CD8-positive, alpha-beta memory T cell (primary cell): ENCODE measurements at places on chromosomes 3 and 15.

GRCh38 chr3:29705906-29706844 is 425.3 kb downstream of the RBMS3 start:
- no peak for DNase-seq

DNA sequence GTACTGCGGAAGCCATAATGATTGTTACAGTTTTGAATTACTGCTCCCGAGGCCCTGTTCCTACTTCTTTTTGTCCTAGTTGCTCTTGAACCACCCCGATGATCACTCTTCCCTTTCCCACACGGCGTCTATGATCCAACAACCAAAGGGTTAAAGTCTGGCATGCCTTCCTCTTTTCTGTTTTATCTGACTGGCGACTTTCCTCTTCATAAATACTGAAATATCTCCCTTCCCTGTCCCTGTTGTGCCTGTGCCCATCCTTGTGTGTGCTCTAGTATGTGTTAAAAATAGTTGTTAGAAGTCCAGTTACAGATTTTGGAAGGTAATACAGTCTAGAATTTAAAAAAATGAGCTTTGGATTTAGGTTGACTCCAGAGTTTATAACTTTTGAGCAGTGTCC is 83.6 kb downstream of the AKAP13 start:
- DNase-seq = no peak

- peak; percentile 70 for DNase-seq
Observed at GRCh38 chr15:76994971-76995945, at the start of gene PSTPIP1. Gene PSTPIP1 (plus strand): TSS chr15:76995126. CDS start chr15:76995574, 448 bp downstream.

- no peak for DNase-seq
Observed at GRCh38 chr3:186786922-186787321, 3.5 kb downstream of the EIF4A2 start.

- no peak for DNase-seq
Observed at GRCh38 chr3:195075199-195075940, 195.6 kb downstream of the XXYLT1 start.

- peak; percentile 24 for DNase-seq
Observed at GRCh38 chr15:64596701-64597476, 136.5 kb downstream of the ZNF609 start.

DNA sequence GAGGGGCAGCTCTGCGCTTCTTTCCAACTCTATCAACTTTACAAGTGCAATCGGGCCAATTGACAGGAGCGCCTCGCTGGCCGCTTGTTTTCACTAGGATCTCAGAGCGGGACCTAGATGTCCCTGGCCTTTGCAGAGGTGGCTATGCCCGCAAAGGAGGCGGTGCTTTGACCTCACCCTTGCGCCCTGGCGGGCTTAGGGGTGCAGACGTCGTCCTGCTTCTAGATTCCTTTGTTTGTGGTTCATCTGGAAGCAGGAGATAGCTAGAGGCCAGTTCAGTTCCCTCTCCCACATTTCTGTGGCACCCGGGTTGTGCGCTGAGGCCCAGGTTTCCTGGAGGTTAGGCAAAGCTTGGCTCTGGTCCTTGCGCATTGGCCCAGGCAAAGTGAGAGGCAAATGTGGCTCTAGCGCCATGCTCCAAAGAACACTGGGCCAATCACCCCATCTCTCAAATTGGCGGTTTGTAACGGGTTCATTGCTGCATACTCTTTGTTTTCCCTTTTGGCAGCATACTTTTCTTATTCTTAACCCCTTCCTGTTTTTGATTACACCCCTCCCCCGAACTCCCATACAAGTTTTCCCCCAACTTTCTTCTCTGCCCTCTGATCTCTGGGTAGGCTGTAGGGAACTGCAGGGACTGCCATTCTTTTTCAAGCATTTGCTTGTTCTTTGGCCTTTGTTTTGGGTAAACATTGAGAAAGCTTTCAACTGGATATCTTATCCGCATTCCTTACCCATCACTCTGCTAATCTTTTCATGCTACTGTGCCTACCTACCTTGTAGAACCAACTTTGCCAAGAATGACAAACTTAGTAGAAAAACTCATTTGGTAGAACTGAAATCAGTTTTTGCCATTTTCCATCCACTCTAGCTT is 1.4 kb downstream of the PPM1L start:
- peak; percentile 43 for DNase-seq

DNA sequence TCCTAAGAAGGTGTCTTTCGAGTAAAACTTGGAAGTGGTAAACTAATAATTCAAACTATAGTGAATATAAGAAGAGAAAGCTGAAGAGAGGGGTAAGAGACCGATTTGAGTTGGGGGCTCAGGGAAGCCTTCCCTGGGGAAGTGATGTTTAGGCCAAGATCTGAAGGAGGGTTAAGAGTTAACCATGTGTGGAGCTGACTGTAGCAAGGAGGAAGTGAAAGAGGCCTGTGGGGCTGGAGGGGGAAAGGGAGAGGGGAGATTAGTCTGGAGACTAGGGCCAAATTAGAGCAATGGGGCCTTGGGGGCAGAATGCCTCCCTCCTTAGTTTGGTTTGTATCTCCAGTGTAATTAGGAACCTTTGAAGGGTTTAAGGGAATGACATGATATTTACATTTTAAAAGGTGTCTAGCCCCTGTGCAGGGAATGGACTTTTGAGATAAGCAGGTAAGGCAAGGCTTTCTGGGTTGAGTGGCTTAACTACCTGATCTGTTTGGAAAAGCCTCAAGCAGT is 2.2 kb downstream of the ZNF592 start:
- no peak for DNase-seq

DNA sequence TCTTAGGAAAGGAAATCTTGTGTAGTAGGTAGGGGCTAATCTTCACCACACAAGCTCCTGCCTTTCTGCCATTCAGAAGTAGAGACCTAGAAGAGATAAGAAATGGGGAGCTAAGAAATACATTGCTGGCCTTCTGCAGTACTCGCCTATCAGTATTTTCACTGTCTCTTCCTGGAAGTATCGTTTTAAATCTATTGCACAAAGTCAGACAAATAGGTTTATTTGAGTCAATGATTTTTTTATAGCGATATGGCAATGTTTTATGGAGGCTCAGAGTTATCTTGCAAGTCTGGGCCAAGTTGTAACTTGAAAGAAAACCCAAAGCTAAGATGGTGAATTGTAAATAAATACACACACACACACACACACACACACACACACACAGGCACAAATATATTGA is 103.8 kb downstream of the PTPRG start:
- DNase-seq = no peak

GRCh38 chr15:95681836-95682544 is 648.5 kb upstream of the NR2F2 start:
- DNase-seq = no peak

GRCh38 chr15:66650433-66650832 is 51.6 kb upstream of the SMAD6 start:
- DNase-seq = no peak

DNA sequence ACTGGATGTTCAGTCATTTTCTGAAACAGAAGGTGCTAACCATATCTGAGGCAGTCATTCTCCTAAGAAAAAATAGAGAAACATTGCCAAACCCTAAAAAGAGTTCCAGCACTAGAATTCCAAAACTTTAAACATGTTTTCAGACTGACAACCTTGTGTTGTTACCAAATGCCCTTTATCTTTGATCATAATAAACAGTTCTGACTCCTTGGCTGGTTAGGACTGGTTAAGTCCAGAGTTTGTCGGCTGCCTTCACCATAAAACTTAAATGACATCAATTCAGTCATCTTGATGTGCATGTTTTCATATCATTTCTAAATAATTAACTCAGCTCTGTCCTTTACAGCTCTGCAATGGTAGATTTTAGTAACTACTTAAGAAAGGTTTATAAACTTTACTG is 68.0 kb downstream of the COL8A1 start:
- no peak for DNase-seq

GRCh38 chr15:101000271-101000681 is 81.1 kb downstream of the LRRK1 start:
- DNase-seq = no peak

DNA sequence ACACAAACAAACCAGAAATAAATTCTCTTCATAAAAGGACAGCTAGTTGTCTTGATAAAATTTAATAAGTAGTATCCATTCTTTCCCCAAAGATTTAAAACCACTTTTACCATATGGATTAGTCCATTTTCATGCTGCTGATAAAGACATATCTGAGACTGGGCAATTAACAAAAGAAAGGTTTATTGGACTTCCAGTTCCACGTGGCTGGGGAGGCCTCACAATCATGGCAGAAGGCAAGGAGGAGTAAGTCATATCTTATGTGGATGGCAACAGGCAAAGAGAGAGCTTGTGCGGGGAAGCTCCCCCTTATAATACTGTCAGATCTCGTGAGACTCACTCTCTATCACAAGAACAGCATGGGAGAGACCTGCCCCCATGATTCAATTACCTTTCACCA is 38.7 kb downstream of the C2CD4B start:
- DNase-seq = no peak

DNA sequence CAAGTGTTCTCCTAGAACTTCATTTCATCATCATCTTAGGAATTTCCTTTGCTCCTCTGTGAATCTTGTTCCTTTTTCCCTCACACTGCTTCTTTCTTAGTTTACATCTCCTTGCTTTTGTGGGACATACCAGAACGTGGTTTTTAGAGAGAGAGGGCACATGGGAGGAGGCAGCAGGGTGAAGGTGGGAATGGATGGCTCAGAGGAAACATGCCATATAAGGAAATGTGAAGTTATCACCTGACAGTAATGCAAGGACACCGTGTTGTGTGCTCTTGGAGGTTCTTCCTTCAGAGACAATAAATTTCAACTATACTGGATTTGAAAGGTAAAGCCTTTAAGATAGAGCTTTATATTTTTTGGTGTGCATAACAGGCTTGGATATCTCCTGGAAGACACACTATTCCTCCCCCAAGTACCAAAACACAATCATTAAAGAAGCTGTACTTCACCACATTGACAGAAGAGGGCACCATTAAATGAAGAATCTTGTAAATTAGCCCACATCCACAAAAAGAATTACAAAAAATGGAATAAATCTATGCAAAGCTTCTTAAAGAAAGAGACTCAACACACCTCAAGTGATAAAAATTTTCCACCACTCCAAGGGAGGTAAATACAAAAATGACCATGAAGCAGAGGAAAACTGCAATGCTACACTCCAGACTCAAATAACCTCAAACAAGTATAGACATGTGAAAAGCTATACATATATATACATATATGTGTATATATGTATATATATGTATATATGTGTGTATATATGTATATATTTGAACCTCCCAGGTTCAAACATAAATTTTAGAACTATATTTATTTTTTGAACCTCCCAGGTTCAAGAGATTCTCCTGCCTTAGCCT is 26.1 kb downstream of the RPL39L start:
- peak; percentile 47 for DNase-seq

DNA sequence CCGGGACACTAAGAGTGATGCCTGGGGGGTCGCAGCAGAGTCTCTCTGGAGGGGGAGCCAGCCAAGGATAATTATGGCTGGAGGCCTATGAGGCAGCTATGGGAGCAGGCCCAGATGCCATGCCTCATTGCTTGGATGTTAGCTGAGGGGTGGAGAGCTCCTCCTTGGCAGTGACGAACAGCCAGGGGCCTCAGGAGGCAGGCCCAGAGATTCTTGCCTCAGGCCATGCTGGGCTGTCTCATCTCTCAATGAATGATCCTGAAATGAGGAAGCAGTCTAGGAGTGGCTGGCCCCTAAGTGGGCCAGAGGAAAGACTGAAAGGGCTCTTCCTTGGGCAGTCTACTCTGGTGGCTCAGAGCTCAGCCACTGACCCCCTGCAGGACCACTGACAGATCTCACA is 21.3 kb downstream of the KIF9 start:
- DNase-seq = no peak

- no peak for DNase-seq
Observed at GRCh38 chr3:123984957-123985356, 7.0 kb downstream of the ROPN1 start.

DNA sequence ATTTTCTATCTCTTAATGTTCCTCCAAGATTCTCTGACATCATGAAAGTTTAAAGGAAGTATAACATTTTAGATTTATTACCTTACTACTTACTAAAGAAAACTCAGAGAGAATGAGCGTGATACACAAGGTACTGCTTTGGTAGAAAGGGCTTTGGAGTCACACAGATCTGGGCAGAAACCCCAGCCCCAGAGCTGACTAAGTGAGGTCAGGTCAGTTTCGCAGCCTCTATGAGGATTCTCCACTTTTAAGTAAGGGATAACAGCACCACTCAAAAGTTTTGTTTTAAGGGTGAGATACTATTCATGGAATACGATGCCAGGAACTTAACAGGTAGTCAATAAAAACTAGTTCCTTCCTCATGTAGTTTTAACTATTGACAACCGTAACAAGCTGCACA is 76.1 kb downstream of the CLDN11 start:
- no peak for DNase-seq

- no peak for DNase-seq
Observed at GRCh38 chr3:178385280-178385952, 150.8 kb upstream of the KCNMB2 start.

GRCh38 chr3:18234717-18235335 is 190.3 kb downstream of the SATB1 start:
- no peak for DNase-seq

GRCh38 chr3:133872781-133873180 is 22.9 kb downstream of the RAB6B start:
- no peak for DNase-seq

GRCh38 chr3:64612082-64612860 is 75.5 kb downstream of the ADAMTS9 start:
- no peak for DNase-seq

DNA sequence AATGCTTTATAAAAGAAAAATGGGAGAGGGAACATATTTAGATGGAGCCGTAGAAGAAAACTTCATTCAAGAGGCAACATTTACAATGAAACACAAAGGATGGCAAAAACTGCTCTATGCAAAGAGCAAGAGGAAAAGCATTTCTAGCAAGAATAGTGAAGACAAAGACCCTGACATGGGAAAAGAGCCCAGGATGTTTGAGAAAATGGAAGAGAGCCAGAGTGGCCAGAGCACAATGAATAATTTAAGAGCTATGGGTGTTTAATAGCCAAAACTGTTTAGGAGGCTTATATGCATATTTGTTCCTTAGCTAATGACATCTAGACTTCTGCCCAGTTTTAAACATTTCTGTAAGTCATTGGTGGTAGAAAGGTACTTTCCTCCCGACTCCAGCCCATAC is 25.4 kb upstream of the SEMA6D start:
- no peak for DNase-seq

DNA sequence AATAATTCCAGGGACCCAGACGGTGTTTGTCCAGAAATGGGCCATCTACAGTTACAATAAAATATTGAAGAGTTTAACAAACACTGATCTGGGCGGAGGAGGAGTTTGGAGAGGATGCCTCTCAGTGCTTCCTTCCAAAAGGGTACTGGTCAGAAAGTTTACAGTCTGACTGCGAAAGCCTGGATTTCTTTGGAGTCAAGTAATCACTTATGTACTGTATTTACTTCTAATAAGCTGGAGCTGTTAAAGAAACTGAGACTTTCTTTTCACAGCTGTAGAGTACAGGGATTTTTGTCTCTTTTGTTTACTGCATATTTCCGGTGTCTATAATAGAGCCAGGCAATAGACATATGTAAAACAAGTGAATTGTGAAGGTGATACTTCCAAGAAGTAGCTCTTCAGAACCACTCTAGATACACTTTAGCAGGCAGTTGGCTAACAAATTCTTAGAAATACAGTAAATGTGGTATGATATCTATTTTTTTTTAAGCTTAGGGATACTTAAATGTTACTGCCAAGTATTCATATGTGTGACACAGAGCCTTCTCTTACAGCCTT is 22.1 kb upstream of the NEO1 start:
- no peak for DNase-seq
